Activated naive CD8-positive, alpha-beta T cell treated with anti-CD3 and anti-CD28 coated beads, Interleukin-2, amount 50 U/mL, for 16 hours (primary cell): ENCODE measurements at places on chromosomes 5 and 9.
A peak's percentile ranks its signal among the peaks of the same experiment; 100 is the strongest.

DNA sequence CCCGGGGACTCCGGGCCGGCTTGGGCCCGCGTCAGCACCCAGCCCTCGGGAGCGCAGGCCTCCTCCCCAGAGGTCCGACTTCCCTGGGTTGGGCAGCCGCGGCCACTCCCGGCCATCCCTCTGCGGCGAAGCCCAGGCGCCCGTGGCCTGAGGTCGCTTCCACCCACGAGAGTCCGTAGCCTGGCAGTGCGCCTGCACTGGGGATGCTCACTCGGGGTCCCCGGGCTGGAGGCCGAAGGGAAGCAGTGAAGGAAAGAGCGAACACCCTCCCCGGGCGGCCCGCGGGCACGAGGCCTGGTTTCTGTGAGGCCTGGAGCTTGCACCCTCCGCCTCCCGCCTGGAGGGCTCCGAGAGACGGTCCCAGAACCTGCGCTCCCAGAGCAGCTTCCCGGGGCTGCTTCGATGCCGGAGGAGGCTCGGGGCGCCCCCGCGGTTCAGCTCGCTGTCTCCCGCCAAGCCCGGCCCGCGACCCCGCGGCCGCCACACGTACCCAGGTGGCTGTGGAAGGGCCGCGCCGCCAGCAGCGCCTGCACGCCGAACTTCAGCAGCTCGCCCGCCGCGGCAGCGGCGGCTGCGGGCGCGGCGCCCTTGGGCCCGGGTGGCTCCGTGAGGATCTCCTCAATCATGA is 607 bp downstream of the BARX1 start:
- no peak for DNase-seq

- DNase-seq = no peak
Measured at GRCh38 chr5:11476866-11477265, 427.4 kb downstream of the CTNND2 start.

DNA sequence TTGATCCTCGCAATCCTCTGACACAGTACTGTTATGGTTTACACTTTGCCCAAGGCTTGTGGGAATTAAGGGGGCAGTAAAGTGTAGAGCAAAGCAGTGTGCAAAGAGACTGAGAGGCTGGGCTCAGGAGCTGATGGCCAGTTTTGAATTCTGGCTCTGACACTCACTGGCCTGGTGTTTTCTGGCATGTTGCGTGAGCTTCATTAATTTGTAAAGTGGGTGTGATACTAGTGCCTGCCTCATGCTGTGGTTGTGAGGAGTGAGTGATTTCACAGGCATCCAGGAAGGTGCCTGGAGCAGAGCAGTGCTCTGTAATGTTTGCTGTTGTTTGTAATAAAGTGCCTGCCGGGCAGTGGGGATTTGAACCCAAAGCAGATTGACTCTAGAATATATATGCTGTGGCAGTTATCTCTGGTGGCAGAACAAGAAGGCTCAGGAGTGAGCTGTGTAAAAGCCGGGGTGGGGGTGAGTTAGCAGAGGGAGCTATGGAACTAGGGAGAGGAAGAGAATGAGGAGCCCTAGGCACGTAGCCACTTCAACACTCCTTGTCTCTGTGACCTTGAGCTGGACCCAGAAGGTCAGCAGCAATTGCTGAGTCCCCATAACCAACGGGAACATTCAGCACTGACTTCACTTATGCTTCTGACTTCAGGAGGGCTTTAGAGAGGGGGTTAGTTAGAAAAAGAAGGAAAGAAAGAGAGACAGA is 108.5 kb downstream of the DOCK2 start:
- no peak for DNase-seq

- DNase-seq = no peak
Measured at GRCh38 chr9:93303258-93303771, 119.4 kb downstream of the WNK2 start.

GRCh38 chr5:143896516-143896915 is 84.6 kb downstream of the HMHB1 start:
- DNase-seq = no peak

- DNase-seq = no peak
Measured at GRCh38 chr9:122309861-122310260, 45.2 kb downstream of the MRRF start.

DNA sequence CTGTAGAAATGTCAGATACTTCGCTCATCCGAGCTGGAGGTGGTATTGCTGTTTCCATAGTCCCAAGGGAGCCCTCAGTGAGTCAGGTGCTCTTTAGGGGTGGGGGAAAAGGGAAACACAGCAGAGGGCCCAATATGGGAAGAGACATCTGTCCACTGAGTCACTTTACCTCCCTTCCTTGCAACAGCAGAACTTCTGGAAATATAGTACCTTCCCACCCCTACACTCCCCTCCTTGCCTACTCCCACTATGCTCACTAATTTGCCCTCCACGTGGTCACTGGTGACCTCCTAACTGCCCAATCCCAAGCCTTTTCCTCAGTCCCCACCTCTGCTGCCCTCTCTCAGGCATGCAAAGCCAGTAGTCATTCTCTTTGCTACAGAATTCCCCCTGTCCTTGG is 1.9 kb downstream of the HK3 start:
- DNase-seq = no peak

- DNase-seq = no peak
Measured at GRCh38 chr5:62547945-62548630, 30.5 kb upstream of the LRRC70 start.

- no peak for DNase-seq
Measured at GRCh38 chr5:74143721-74144330, 496.7 kb downstream of the ENC1 start.

- DNase-seq = no peak
Measured at GRCh38 chr9:81374459-81375186, 314.7 kb downstream of the TLE1 start.

GRCh38 chr9:16728137-16728508 is 142.3 kb downstream of the BNC2 start:
- no peak for DNase-seq

GRCh38 chr5:127595484-127596368 is 53.2 kb upstream of the CTXN3 start:
- DNase-seq = no peak

GRCh38 chr5:61449804-61450492 is 117.9 kb downstream of the ZSWIM6 start:
- no peak for DNase-seq

GRCh38 chr5:143715616-143716015 is 96.3 kb upstream of the HMHB1 start:
- DNase-seq = no peak

DNA sequence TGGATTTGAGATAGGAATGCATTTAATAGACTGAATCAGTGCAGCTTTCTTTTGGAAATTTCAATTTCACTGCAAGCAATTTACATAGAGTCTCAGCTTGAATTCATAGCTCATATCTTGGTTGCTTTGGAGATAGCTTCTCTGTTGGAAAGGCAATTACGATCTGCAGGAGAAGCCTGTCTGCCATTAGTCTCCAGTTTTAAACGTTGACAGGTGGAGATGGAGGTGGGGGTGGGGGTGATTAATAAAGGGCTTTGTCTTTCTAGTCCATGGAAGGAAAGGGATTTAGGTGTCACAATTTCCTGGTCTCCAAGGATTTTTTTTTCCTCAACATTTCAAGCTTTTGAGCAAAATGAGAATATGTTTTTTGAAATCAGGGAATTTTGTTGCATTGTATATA is 184.7 kb downstream of the CARTPT start:
- DNase-seq = no peak

DNA sequence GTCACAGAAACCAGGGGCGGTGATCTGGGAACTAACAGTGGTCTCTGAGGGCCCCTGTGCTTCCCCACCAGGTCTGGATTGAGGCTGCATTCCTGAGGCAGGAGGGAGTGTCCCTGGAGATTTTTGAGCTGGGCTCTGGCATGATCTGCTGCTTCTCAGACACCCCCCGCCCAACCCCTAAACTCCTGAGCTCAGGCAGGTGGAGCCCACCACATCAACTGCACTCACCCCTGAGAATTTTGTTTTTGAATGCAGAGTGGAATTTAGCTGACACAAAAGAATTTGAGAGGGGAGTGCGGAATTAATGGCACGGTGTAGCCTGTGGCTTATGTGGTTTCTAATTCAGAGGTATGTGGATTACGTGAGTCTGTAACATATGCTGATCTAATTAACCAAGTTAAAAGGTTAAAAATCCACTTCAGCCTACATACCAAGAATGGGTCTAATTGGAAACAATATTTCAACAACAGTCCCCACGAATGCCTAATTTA is 23.9 kb upstream of the CTSL start:
- DNase-seq = no peak

GRCh38 chr9:87109231-87109631 is 161.9 kb upstream of the GAS1 start:
- no peak for DNase-seq

DNA sequence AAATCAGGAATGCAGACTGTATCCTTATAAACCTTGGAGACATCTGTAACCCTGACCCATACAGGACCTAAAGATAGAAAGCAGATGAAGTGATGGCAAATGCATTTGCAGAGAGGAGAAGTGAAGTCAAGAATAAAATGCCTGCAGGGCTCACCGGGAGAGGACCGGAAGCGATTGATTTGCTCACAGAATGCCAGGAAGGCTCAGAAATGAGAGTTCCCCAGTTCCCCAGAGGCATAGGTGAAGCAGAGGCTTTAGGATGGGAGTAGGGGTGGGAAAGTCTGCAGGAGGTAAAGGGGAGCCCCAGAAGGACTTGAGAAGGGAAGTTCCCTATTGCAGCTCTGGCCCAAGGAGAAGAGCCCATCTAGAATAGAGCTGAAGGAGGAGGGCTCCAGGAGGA is 63.9 kb upstream of the TNFAIP8 start:
- DNase-seq = no peak

GRCh38 chr9:36166168-36166927 is 2.8 kb upstream of the CCIN start:
- peak; percentile 66 for DNase-seq

DNA sequence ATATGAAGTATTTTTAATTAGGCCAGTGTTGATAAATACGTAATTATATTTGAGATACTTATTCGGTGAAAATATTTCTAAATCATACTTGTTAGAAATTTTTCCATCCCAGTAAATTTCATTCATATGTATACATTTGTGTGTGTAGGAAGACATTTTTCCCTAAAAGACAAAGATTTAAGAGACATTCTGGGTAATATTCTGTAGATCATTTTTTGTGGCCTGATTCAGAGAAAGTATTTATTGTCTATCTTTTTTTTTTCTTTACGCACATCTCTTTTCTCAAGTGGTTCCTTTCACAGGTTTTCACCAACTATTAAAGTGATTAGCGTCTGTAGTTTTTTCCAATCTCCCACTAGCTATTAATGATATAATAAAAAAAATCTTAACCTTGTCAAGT is 224.1 kb downstream of the MEF2C start:
- no peak for DNase-seq

DNA sequence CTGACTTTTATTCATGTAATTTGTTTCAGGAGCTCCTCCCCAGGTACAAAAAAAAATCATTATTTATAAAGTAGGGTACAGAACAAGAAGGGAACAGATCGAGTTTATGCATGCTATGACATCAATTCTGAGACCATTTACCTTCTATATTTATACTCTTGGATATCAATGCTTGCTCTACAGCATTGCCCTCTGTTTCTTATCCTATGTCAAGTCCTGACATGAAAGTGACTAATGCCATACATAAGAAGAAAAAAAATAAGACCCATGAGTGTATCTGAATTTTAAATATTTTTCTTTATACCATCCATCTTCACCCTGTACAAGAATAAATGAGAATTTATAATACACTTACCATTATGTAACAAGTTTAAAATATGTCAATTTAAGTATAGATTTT is 2016.3 kb upstream of the CDH9 start:
- DNase-seq = no peak

DNA sequence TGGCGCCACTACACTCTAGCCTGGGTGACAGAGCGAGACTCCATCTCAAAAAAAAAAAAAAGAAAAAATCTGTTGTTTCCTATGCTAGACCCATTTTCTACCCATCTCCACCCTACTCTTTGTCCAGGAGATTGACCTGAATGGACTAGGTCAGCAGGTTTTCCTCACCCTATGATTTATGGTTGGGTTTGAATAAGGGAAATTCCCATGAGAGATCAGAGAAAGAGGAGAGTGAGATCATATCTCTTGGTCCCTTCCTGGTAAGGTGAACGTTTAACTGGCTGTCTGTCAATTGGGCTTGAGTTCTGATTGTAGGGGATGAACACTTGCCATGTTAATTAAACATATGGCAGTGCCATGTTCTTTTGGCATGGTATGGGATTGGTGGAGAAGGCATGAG is 387.4 kb downstream of the MAN2A1 start:
- DNase-seq = no peak

GRCh38 chr9:114691046-114691955 is 9.3 kb upstream of the TEX48 start:
- DNase-seq = peak; percentile 41

- no peak for DNase-seq
Measured at GRCh38 chr9:101458963-101459631, 23.5 kb upstream of the ALDOB start.

DNA sequence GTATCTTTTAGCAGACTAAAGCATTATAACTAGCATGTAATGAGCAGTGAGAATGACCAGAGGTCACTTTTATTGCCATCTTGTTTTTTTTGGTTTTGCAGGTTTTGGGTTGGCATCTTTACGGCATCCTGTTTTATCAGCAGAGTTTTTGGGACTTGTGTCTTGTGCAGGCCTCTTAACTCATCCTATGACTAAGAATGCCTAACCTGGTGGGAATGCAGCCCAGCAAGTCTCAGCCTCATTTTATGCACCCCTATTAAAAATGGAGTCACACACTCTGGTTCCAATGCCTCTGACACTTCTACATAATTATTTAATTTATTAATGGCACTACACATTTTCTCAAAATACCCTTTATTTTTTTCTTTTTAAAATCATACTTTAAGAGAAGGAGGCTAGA is 726.5 kb upstream of the RIOK2 start:
- DNase-seq = no peak

GRCh38 chr5:14265570-14265969 is 122.4 kb downstream of the TRIO start:
- no peak for DNase-seq

GRCh38 chr9:119289740-119290433 is 79.3 kb downstream of the BRINP1 start:
- no peak for DNase-seq

- DNase-seq = no peak
Measured at GRCh38 chr9:12884736-12885395, 110.0 kb downstream of the LURAP1L start.

GRCh38 chr5:82537687-82538306 is 259.6 kb upstream of the RPS23 start:
- DNase-seq = no peak

DNA sequence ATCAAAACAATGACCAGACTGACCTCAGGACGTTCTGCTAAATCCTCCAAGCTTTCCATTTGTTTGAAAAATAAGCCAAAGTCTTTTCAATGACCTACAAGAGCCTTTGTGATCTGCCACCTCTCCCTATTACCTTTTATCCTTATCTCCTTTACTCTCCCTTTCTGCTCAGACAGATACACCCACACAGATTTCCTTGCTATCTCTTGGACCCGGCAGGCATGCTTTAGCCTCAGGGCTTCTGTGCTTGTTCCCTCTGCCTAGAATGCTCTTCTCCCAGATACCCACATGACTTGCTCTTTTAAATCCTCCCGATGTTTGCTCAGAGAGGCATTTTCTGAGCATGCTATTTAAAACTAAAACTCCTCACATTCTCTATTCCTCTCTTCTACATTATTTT is 8.9 kb upstream of the ELOVL7 start:
- DNase-seq = no peak
